ENCODE measurements at places on chromosomes 12 and 14.
A peak's percentile ranks its signal among the peaks of the same experiment; 100 is the strongest.

DNA sequence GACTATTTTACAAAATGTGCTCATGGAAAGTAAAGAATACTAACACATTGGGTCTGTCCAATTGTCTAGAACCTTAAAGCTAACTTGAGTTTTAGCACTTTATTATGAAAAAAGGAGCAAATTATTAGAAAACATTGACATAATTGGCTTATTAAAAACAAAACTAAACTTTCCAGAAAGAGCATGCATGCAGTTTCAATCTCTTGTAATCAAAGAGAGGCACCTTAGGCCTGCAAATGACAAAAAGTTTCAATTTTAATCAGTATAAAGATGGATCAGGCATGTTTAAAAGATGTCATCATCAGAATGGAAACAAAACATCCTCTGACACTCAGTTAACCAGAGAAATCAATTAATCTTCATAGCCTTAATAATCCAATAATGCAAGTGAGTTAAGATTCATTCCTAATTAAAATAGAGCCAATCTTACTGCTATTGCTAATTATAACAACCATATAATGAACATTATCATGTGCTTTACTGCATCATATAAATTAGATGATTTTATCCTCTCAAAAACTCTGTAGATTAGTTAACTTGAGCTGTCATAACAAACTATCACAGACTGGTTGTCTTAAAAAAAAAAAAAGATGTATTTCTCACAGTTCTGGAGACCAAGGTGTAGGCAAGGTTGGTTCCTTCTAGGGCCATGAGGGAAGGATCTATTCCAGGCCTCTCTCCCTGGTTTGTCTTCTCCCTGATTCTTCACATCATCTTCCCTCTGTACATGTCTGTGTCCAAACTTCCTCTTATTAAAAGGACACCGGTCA, 131.4 kb downstream of the RPAP3 start:
- no peak for DNase-seq

- DNase-seq = no peak
Observed at GRCh38 chr14:93712838-93713724, 75.2 kb downstream of the PRIMA1 start.

- DNase-seq = peak; percentile 48
Observed at GRCh38 chr14:101004954-101005353, 101.4 kb upstream of the RTL1 start.

GRCh38 chr12:93116632-93117031, 187.5 kb upstream of the EEA1 start:
- DNase-seq = no peak

- DNase-seq = no peak
Observed at GRCh38 chr12:42039176-42039575, 105.5 kb downstream of the GXYLT1 start.

DNA sequence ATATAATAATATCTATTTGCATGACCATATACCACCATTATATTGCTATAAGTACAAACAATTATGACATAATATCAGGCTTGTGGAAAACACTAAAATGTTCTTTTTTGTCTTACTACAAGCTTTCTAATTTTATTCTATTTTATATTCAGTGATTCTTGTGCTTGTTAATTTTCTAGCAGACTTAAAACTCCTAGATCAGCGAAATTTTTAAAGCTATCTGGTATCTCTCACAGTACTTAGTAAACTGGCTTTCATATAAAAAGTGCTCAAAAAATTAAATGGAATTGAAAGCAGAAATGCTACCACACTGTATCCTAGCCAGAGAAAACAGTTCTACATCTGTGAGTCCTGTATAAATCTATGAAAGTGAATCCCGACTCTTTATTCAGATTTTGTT, 105.3 kb downstream of the PAX9 start:
- no peak for DNase-seq

DNA sequence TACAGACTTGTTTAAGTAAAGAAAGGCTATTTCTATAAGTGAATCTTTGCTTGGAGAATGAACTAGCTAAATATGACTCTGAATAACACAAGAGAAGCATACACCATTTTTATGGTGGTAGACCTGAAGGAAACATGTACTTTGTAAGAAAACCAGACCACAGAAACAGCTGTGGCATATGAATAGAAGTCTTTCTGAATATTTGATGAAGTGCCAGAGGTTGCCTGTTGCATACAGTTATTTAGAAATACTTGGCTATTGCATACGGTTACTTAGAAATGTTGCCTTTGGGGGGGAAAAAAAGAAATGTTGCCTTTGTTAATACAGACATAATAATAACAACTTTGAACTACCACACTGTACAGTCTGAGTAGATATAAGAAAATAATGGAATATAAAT, 16.8 kb upstream of the LEMD3 start:
- no peak for DNase-seq

DNA sequence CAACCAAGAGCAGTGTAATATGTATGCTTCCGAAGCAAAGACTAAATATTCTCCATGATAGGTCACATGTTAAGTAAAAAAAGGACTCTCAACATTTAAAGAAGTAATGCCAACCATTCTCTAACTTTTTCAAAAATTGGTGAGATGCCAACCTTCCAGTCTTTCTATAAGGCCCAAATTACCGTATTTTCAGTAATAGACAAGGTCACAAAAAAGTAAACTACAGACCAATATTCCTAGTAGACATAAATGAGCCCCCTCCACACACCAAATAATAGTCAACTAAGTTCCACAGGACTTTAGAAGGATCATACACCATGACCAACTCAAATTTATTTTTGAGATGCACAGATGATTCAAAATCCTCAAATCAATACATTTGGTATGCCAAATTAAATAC, 867.4 kb downstream of the TMEM121 start:
- DNase-seq = no peak

GRCh38 chr12:92930421-92930820, 1.3 kb upstream of the EEA1 start:
- DNase-seq = no peak

DNA sequence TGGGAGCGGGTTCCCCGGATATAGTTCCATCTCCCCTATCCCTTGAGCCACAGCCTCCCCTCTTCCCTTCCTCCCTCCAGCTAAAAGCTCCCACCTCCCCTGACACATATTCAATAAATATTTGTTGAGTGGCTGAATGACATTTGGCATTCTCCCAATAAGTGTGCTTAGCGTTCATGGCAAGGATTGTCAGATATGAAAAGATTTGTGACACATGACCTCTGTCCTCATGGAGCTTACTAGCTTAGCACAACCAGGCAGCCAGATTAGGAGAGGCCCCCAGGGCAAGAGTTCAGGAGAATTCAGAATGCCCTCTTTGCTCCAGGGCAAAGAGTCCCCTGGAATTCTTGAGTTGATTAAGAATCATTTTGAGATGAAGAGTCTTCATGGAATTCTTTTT, 22.5 kb upstream of the SLC6A12 start:
- DNase-seq = no peak

GRCh38 chr12:109725321-109726105, 11.9 kb downstream of the FAM222A start:
- peak; percentile 85 for DNase-seq

DNA sequence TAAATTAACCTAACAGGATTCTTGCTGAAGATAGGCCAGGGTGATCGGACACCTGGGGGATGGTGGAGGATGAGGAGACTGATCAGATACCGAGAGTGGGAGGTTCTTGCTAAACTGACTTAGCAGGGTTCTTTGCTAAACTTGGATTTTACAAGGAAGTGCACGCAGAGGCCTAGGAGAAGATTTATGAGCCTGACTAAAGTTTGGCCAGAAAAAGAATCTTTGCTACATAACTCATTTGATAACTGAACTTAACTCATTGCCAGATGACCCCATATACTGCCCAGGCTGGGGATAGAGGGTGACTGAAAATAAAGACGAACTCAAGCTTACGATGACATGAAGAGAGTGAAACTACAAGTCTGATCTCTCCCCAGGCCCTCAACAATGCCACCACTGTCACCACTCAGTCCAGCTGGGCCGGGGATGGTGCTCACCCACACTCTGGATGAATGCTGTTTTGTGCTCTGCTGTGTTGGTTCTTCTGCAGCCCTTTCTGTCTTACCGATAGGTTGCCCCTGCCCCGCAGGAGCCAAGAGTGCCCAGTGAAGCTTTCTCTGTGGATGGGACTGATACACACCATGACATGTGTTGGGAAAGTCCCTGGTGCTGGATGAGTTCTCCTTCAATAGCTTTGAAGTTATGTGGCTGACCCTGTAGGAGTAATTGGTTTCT, 29.0 kb downstream of the PPFIBP1 start:
- DNase-seq = peak; percentile 98

DNA sequence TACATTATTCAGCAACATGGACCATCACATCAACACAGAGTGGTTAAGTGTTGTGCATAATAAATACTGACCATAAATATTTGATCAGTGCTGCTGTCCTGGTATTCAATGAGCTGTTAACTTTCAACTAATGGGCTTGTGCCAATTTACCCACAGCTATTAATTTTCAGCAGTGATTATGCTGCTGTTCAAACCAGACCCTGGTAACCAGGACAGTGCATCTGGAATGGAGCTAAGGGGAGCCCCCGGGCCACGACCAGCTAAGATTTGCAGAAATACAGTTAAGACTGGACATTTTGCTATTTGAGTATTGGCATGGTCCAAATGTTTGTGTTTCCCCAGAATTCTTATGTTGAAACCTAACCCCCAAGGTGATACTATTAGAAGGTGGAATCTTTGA, 180.4 kb upstream of the GZMB start:
- DNase-seq = no peak

GRCh38 chr14:30560581-30560980, 1.6 kb downstream of the G2E3 start:
- DNase-seq = no peak

GRCh38 chr14:52701223-52701622, 5.8 kb upstream of the PSMC6 start:
- DNase-seq = no peak

- DNase-seq = no peak
Observed at GRCh38 chr12:12890543-12891079, 751 bp upstream of the GPRC5A start.

DNA sequence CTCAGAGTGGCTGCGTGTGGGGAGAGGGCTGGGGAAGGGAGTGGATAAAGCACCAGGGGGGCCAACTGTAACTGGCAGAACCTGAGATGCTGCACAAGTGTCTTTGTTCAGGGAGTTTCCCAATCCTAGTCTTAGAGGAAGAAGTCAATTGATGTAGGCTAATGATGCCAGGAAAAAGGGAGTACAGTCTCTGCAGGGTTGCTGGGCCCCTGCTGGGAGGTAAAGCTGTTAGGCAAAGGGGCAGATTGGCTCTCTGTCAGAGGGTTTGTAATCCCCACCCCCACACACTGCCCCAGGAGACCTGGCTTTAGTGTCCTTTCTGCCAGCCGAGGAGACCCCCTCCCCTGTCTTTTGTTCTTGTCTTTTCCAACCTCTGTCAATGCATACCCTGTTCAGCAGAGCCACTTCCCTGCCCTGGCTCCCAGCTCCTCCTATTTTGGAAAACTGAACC, 178.4 kb downstream of the KCNA5 start:
- no peak for DNase-seq

DNA sequence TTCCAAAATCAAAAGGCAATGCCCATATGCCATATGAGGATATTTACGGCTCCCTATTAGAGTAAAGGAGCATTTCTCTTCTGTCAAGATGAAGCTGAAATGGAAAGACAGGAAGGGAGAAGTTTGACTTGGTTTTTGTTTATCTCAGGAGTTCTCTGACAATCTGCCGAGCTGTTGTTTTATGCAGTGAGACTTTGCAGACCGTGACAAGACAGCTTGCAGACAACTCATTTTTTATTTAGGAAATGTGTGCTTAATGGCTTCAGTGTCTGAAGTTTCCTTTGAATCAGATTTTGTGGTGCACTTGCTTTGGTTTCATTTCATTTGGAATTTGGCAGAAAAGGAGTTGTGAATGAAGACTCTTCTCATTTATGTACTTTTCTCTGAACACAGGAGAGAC, 145.4 kb downstream of the C12orf50 start:
- DNase-seq = no peak

DNA sequence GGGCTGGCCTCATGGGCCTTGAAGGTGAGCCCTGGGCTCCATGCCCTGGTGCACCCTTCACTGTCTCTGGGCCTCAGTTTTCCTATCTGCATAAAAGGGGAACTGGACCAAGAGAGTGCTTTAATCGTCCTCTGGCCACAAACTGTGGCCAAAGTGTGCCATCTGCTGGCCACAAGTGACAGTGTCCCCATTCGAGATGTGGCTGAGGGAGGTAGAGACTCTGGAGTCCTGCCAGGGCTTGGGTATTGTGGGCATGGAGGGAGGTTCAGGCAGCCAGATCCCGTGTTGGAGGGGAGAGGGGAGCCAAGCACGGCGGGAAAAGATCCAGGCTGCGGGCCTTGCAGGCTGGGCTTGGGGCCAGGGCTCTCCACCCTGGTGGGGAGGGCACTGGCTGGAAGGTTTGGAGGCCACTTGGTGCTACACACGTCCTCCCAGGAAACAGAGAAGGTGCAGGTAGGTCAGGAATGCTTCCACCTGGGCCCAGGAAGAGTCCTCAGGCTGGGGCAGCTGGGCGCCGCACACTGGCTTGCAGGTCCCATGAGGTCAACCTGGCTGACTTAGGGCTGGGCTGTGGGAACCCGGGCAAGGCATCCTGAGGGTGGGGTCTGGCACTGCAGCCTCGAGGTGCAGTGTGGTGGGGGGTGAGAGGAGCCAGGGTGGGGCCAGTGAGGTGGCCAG, 7.3 kb upstream of the KIF26A start:
- peak; percentile 37 for DNase-seq

DNA sequence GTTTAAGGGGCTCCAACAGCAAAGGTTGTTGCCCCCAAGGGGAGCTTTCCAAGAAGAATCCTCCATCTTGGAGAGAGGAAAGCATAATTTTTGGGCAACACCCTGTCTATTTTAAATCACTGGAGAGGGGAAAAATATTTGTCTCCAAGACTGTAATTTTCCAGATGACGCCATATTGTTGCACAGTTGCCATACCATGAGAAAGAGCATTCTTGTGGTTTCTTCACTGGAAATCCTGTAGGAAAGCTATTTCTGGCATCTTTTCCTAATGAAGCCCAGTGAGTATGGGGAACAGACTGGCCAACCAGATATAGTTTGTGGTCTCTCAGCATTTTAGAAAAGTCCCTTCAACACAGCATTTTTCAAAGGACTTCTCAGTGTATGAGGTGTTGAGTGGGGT, 88.1 kb upstream of the MANSC4 start:
- DNase-seq = no peak

Data from pons (tissue), 1 donor.